ENCODE measurements at places on chromosomes 1 and 21. TPM values are rescaled to one million over a fixed set of nuclear protein-coding genes. Genes with fewer than 3 reads are reported as not detected.

DIP2A gene
- total RNA-seq: 15.3 TPM

FABP3 gene
- 135 TPM for total RNA-seq

LCE1B gene
- total RNA-seq: not detected

SH2D1B gene
- not detected for total RNA-seq

FCRL4 gene
- total RNA-seq: not detected

SAMD11 gene
- 11.7 TPM for total RNA-seq

TMEM9 gene
- 80.6 TPM for total RNA-seq

CELA2B gene
- total RNA-seq: not detected

RHEX gene
- total RNA-seq: not detected

SLC26A9 gene
- not detected for total RNA-seq

C2CD4D gene
- total RNA-seq: not detected

GPR25 gene
- total RNA-seq: not detected

HEYL gene
- 0.85 TPM for total RNA-seq

PAPPA2 gene
- total RNA-seq: 7.9 TPM

SPRR2E gene
- not detected for total RNA-seq

RRAGC gene
- total RNA-seq: 19.9 TPM

AMPD1 gene
- total RNA-seq: not detected

OR2G3 gene
- not detected for total RNA-seq

TMEM234 gene
- 8.2 TPM for total RNA-seq

FAM151A gene
- not detected for total RNA-seq

AKR7A3 gene
- total RNA-seq: 0.70 TPM

PRSS38 gene
- total RNA-seq: not detected

EFNA3 gene
- 2.3 TPM for total RNA-seq

FOXD3 gene
- not detected for total RNA-seq

DISP3 gene
- total RNA-seq: under 0.01 TPM

PRKAA2 gene
- 0.12 TPM for total RNA-seq

SPOCD1 gene
- 3.0 TPM for total RNA-seq

PDZK1 gene
- not detected for total RNA-seq

OR2T6 gene
- total RNA-seq: not detected

RGS7 gene
- not detected for total RNA-seq

S100A2 gene
- not detected for total RNA-seq

SLC16A4 gene
- total RNA-seq: 11.6 TPM

OR2G6 gene
- total RNA-seq: not detected

THEM4 gene
- total RNA-seq: 10.0 TPM

ACOT11 gene
- total RNA-seq: 2.3 TPM

Data from pericardium fibroblast (primary cell).